Right lung (tissue), 10 donors: ENCODE measurements at places on chromosomes 2 and 18.

- DNase-seq: no peak
These were observed 16.8 kb upstream of the SMAD4 start for GRCh38 chr18:51013259-51013658.

- peak; percentile 20 for DNase-seq
These were observed 75.6 kb downstream of the ZBTB7C start for GRCh38 chr18:48333563-48333962.

DNA sequence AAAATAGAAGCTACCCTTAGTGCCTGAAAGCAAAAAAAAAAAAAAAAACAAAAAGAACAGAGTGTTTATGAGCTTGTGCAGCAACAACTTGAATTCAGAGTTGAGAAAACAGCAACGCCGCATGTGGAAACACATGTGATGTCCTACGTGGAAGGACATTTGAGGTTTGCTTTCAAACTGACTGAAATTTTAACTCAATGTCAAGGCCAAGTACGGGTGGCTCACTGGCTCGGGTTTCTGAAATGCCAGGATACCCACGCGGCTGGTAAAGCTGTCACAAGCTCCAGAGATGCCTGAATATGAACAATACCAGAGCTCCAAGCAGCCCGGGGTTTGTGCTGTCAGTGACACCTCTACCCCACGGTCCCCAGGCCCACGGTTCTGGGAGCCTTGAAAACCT, 72.2 kb upstream of the THOC1 start:
- DNase-seq: no peak

DNA sequence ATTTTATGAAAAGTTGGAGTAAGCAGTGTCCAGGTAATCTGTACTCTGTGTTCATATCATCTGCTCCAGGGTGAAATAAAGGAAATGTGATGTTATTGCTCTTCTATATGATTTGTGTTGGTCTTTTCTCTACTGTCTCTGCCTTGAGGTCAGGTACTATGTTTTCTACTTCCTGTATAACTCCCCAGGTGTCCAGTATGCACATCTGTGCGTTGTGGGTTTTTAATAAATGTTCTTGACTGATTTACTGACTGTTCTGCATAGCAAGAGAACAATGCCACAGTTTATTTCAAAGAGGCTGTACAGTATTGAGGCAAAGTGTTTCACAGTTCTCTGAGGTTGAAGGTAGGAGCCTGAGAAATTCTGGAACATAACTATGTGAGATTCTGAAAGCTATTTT, 89.7 kb downstream of the BABAM2 start:
- no peak for DNase-seq

DNA sequence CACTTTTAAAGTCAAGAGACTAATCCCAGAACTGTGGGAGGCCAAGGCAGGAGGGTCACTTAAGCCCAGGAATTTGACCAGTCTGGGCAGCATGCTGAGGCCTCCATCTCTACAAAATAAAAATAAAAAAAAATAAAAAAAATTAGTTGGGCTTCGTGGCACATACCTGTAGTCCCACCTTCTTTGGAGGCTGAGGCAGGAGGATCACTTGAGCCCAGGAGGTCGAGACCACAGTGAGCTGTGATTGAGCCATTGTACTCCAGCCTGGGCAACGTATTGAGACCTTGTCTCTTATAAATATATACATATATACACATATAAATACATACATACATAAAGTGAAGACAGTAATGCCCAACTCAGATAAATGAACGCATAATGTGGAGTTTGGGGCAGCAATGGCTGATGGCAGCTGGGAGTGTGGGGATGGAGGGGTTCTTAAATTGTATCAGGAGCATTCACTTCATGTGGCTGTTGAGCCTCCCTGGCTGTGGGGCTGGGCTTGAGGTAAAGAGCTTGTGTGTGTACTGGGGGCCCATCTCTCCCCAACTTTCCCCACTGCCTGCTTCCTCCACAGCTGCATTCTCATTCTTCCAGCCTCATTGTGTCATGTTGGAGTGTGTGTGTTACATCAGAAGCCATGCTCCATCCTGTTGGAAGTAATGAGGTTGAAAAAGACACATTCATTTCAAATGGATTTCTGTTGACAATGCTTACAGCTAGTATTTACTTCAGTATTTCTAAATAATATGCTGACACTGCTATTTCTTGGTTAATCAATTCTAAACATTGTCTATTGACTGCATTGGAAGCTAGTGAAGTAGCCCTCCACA, 96.5 kb upstream of the HS6ST1 start:
- DNase-seq: no peak

GRCh38 chr18:45998244-45998643, 31.1 kb upstream of the EPG5 start:
- no peak for DNase-seq

DNA sequence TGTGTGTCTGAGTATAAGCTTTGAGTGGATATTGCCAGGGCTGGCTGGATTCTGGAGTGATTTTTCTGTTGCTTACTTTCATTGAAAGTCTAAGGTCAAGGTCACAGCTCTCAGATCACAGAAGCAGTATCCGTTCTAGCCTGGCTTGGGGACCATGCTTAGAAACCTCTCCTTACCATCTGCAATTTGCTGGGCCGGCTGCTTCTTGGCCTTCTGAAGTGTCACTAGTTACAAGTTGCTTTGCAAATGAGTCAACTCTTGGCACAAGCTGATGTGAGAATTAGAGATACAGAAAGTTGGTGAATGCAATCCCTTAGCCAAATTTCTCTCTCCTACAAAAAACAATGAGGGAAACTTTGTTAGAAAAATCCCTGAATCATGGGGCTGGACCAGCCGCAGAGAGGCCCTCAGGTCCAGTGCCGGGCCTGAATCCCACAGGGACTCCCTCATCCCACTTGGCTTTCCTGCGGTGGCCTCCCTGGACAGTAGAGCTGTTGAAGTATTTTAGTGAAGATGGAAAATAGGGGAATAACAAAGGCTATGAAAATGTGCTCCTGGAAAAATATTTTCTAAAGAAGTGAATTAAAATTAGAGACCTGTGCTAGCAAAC, 92.7 kb upstream of the CNGA3 start:
- no peak for DNase-seq

GRCh38 chr2:101435001-101435862, 39.7 kb downstream of the RFX8 start:
- peak; percentile 28 for DNase-seq

DNA sequence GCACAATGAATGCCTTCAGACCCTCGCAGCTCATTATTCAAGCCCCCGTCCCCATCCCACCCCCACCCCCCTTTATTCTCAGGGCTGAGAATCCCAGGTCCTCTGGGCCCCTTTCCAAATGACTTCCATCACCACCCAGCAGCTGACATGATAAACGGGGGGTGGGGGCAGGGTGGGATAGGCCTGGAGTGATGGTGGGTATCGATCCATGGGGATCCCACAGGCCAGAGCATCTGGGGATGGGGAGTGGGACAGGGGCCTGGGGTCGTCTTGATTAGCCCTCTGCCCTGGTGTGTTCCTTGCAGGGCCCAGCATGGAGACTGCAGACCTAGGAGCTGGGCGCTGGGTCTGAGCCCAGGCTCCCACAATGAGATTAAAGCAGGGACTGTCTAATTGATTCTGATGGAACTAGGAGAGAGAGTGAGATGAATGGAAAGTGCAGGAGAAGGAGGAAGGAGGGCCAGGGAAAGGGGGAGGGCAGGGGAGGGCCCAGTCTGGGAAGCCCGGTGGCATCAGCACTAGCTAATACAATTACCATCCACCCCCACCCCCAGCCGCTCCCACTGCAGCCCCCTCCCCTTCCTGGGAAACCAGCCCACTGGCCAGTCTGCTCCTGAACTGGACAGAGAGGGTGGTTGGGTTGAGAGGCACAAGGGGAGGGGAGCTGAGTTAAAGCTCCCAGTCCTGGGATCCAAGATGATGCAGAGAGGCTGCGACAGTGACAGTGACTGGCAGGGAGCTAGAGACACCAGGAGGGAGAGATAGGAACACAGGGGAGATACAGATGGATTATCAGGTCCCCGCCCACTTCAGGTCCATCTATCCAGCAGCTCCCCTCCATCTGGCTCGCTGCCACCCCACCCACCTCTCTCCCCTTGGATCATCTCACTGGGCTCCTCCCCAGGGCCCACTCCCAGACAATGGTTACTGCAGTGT, 13.1 kb upstream of the TNS1 start:
- no peak for DNase-seq

GRCh38 chr2:191870744-191871143, 23.9 kb upstream of the CAVIN2 start:
- no peak for DNase-seq

- DNase-seq: no peak
These were observed 16.5 kb downstream of the OSBPL1A start for GRCh38 chr18:24381126-24381525.

GRCh38 chr2:217970206-217970605, 32.6 kb downstream of the TNS1 start:
- DNase-seq: no peak

DNA sequence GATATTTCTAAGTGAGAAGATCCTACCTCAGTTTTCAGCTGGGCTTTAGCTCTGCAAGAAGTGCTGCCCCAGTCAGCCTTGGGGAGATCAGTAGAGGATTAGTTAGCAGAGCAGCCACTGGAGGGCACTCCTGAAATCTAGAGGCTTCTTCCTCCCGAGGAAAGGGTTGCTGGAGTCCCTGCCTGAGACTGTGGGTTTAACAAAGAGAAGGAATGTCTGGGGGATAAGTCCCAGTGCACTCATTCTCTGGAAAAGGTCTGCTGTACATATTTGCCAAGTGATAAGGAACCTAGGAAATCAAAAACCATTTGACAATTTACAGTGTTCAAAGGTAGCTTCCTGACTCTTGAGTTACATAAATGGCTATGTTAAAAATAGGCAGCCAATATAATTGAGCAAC, 207.2 kb downstream of the SLC8A1 start:
- DNase-seq: no peak

DNA sequence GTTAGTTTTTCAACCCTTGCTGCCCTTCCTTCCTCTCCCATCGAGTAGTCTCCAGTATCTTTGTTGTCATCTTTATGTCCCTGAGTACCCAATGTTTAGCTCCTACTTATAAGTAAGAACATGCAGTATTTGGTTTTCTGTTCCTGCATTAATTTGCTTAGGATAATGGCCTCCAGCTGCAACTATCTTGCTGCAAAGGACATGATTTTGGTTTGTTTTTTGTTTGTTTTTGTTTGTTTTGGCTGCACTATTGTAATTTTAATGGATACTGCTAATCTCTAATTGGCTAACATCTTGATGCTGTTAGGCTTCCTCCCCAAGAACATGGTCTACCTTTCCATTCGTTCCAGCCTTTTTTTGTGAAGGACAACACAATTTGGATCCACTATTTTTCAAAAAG, 31.2 kb upstream of the HNRNPLL start:
- DNase-seq: no peak

- DNase-seq: no peak
These were observed 136.1 kb downstream of the MCFD2 start for GRCh38 chr2:46779447-46779941.

DNA sequence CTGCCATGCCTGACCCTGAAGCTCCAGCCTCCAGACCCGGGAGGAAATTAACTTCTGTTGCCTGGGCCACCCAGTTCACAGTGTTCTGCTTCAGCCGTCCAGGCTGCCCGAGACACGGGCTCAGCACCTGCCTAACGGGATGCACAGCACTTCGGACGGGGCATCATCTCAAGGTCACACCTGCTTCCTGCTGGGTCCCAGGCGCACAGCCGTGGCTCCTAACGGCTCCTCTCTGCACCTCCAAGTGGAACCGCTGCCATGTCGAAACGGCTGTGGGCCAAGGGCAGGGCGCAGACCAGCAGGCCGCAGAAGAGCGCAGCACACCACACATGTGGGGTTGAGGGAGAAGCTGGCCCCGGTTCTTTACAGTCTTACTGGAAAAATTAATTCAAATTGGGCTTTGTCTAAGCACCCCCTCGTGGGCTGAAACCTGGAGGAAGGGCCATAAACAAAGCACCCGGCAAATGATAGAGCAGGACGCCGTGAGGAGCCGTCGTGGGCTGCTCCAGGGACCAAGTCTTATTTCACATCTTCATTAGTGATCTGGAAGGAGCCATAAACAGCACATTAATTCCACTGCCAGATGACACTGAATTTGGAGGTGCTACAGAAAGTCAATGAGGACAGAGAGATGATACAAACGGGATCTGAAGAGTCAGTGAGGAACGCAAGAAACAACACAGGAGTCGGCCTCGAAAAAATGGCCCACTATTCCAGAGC, 59.6 kb downstream of the EIPR1 start:
- no peak for DNase-seq

GRCh38 chr2:1676913-1677820, 67.1 kb downstream of the PXDN start:
- no peak for DNase-seq

GRCh38 chr2:37976411-37976810, 51.3 kb downstream of the RMDN2 start:
- DNase-seq: no peak

GRCh38 chr2:165114346-165114939, 89.4 kb downstream of the SCN3A start:
- no peak for DNase-seq

DNA sequence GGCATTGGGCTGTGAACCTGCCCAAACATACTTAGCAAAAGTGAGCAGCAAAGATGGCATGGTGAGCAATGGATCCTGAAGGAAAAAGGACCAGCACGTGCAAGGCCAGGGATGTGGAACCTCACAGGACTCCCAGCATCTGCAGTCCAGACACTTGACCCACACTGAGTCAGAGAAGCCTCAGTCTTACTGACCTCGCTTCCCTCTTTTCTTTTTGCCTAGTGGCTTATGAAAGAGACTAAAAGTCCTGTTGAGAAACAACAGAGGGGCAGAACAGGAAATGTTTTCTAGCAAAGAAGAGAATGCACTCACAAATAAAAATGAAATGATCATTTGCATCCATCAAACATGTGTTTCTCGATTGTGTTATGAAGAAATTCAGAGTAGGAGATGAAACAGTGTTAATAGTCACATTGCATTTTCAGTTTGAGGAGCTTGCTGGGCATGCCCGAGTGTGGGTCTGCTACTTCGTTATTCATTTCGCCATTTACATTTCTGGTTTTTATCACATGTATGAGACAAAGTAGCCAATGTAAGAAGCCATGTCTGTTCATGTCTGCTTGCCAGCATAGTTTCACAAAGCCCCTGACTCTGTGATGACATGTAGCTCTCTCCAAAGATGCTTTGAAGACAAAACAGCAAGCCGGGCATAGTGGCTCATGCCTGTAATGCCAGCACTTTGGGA, 118.4 kb downstream of the INO80D start:
- no peak for DNase-seq

- DNase-seq: no peak
These were observed 261.1 kb upstream of the RAB12 start for GRCh38 chr18:8348051-8348720.

GRCh38 chr18:12059334-12060181, 34.1 kb upstream of the ANKRD62 start:
- no peak for DNase-seq

GRCh38 chr18:74613381-74613780, 15.7 kb downstream of the ZNF407 start:
- DNase-seq: no peak

- peak; percentile 70 for DNase-seq
These were observed 143.6 kb upstream of the MAP3K20 start for GRCh38 chr2:172931918-172932520.

- no peak for DNase-seq
These were observed 92.9 kb upstream of the CSRNP3 start for GRCh38 chr2:165376571-165376975.

GRCh38 chr18:78126106-78126505, 853.5 kb upstream of the SALL3 start:
- no peak for DNase-seq
